Right hindlimb (tissue), 1 donor: ENCODE measurements at places on chromosomes 16 and 17.

DNA sequence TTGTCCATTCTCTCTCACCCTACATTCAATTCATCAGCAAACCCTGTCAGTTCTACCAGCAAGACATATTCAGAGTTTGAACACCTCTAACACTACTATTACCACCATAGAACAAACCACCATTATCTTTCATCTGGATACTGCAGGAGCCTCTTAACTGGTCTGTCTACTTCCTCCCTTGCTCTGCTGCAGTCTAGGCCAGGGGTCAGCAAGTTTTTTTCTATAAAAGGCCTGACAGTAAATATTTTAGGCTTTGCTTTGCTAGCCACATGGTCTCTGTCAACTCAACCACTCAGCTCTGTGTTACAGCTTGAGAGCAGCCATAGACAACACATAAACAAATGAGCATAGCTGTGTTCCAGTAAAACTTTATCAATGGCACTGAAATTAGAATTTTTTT is 13.8 kb downstream of the KCTD19 start:
- no peak for DNase-seq

- DNase-seq = peak; percentile 66
Measured at GRCh38 chr16:84788920-84789391, 30.8 kb upstream of the CRISPLD2 start.

DNA sequence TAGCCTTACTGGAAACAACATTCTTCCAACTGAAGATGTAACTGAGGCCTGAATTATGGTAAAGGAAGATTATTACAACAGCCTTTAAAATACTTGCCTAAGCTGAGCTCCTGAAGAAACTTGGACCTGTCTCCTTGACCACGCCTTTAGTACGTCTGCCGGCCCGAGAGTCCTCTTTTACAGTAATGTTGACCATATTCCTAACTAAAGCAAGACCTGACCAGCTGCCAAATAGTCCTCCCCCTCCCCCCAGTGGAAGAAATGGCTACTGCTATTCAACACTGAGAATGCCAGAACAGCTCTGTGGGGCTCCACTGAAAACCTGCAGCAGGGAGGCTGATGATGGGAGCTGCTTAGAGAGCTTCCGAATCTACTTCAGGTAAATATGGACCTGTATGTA is 12.6 kb upstream of the FOXJ1 start:
- DNase-seq = peak; percentile 51

GRCh38 chr17:67689534-67690177 is 28.1 kb upstream of the NOL11 start:
- DNase-seq = peak; percentile 47

DNA sequence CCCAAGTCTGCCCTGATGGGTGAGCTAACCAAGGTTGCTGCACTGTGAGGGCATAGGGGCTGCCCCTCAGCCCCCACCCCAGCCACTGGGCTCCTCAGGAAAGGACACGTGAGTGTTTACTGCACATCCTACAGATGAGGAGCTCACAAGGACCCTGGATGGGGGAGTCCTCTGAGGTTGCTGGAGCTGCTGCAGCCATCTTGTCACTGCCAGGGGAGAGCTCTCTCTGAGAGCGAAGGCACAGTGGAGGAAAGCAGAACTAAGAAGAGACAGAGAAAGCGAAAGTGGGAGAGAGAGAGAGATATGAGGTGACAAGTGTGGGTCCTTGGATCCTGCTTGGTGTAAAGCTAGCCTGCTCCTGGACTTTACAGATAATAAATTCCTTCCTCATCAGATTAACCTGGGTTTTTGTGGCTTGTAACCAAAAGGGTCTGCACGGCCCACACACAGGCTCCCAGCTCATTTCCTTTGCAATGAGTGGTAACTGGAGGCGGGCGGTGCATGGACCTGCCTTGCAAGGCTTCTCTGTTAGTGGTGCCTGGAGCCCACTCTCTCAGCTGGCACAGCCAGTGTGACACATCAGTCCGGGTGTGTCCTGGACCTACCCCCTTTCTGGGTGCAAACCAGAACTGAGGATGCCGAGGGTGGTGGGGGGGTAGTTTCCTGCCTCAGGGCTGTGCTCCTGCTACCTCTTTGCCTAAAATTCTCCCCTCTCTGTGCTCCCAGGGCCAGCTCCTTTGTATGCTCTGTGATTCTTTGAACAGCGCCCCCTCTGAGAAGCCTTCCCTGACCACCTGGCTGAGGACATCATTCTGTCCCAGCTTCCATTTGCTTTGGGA is 14.2 kb downstream of the SNX20 start:
- no peak for DNase-seq

DNA sequence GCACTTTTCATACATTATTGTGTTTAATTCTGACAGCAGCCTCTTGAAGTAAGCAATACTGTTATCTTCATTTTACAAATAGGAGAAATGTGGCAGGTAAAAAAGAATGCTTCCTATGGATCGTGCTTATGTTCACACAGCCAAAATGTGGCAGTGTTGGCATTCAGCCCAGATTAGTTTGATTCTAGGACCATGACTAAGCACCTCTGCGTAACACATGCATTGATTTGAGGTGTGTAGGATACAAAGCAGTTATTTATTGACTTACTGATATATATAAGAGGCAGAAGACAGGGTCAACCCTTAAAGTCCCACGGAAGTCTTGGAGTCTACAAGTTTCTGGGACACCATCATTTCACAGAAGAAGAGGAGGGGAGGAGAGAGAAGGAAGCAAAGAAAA is 1144.4 kb upstream of the GOT2 start:
- no peak for DNase-seq

- no peak for DNase-seq
Measured at GRCh38 chr16:68774982-68775634, 38.0 kb downstream of the CDH1 start.

DNA sequence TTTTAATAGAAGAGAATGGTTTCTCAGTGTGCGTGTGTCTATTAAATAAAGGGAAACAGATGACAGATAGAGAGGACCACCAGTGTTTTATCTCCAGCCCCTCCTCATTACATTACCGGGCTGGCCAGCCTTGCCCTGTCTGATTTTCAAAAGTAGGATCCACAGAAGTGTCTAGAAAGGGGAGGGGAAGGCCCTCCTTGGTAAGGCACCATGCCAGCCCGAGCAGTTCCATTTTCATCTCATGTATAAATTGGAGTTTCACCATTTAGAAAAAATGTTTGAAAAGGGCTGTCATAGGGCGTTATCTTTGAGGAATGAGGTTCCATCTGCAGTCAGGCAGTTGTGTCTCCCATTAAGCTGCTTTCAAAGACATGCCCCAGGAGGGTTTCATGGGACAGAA is 96.7 kb downstream of the SOCS1 start:
- DNase-seq = no peak

DNA sequence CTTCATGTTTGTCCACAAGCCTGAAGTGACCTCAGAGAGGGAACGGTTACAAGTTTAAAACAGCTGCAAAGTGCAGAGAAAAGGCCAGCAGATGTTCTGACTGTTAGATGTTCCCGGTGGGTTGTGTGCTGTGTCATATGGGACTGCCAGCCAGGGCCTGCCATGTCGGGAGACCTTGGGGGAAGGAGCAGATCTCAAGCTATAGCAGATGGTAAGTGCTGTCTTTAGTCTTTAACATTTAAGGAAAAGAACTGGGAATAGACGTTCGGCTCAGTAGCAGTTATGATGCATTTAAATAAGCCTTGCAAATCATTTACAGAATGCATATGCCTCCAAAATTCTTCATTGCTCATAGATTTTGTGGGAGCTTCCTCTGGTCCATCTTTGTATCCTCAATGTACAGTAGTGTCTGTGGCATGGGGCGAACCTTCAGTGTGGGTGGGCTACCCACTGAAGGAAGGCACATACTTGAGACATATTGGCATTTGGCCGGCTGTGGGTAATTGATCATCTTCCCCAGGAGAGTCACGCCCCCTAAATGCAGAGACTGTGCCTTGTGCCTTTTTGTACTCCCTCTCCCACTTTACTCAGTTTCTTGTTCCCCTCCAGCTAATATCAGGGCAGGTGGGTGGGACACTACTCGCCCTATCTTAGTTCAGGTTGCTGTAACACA is 131.9 kb downstream of the NPIPB5 start:
- DNase-seq = no peak

- DNase-seq = peak; percentile 74
Measured at GRCh38 chr16:57637424-57637823, 9.0 kb downstream of the ADGRG1 start.

DNA sequence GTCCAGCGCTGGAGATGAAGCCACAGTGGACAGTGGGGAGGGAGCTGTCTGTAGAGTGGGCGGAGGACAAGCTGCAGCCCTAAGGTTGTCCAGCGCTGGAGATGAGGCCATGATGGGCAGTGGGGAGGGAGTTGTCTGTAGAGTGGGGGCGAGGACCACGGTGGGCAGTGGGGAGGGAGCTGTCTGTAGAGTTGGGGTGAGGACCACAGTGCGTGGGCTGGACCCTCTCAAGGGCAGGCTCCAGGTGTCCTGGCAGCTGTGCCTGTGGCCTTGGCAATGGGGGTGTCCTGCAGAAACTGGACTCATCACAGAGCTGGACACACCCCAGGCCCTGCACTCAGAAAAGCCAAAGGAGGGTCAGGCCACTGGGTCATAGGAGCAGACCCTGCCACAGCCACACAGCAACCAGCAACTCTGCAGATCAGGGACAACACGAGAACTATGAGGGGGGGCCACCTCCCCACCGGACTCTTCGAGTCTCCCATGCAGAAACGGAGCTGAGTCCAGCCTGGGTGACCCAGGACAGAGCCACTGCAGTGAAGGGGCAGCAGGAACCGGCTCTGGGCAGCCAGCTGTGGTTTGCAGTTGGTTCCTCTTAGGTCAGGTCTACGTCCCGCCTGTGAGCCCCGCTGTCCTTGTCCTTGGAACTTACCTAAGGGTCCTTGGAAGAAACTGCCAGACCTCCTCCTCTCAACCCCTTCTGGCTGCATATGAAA is 33.4 kb upstream of the CBFA2T3 start:
- DNase-seq = no peak

DNA sequence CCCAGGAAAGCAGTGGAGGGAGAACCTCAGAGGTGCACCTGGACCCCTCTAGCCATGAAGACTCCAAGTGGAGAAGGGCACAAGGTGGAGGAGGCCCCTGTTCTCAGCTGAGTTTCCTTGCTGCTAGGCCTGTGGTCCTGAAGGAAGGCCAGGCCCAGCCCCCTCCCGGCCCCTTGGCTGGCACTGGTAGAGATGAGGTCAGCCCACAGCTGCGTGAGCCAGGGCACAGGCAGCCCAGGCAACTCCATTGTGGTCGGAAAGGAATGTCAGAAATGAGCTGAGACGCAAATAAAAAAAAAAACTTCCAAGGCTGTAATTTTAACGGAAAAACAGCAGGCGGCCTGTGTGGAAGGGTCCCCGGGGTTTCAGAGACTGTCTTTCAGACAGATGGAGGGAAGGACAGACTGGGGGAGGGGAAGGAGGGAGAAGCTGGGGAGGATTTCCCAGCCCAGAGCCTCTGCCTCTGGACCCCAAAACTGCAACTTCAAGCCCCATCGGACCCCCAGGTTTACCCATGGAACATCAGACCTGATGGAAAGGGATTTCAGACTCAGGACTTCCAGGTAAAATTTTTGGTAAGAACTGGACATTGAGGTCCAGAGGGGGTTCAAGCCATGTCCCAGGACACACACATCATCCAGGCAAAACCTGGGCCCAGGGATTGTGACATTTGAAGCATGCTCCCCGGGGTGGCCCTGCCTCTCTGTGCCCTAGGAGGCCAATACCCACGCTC is 25.6 kb upstream of the MRPS23 start:
- peak; percentile 97 for DNase-seq

DNA sequence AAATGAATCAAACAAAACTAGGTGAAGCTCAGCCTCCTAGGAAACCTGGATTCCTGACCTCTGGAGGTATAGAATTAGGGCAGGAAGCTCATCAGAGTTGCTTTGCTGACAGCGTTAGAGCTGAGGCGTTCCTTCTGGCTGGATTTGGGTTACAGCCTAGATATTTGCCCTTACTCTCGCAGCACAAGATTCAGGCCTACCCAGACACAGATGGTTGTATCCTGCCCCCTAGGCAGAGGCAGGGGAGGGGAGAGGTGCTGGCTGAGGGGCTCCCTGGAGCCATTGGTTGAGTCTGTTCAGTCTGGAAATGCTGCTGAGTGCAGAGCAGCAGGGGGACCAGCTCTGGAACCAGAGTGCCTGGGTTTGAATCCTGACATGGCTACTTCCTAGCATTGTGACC is 78.4 kb downstream of the MPRIP start:
- no peak for DNase-seq

DNA sequence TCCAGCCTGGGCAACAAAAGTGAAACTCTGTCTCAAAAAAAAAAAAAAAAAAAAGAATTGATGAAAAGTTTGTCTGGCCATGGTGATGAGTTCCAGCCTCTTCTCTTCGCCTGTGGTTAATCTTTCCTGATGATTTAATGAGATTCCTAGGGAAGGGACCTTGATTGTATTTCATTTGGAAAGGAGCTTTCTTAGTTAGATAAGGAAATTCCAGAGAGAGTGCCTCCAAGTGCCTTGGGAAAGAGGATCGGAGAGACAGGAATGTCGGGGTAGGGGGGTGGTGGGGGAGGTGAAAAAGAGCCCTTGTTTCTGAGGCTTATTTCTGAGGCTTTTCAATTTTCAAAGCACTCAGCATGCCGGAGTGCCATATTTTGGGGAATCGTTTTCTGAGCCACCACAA is 93.2 kb upstream of the SIAH1 start:
- no peak for DNase-seq

- DNase-seq = peak; percentile 36
Measured at GRCh38 chr17:50180620-50181019, 14.8 kb downstream of the SGCA start.

GRCh38 chr17:49783071-49783715 is 5.3 kb upstream of the KAT7 start:
- DNase-seq = peak; percentile 25

GRCh38 chr17:2484876-2485275 is 26.8 kb downstream of the METTL16 start:
- DNase-seq = no peak

DNA sequence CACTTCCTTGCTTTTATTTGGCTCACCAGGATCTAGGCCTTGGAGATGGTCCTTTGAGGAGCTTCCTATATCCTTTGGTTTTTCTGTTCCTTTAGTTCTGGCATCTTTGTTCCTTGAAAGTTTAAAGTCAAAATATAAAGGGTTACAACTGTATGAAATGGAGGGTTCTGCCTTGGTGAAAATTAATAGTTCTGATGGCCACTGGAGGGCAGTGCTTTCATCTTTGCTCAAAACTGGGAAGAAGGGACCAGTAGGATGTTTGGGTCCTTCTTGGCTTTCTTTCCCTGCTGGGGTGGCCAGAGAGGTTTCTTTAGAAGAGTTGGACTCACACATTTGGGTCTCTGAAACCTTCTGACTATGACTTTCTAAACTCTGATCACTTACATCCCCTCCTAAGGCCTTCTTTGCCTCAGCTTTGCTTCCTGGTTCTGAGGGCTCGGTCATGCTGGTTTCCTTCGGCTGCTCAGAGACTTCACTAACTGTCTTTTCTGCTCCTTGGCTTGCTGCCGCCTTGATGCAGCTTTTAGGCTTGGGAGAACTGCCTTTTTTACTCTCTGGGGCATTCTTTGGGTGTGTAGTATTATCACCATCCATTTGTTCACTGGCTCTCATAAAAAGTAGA is 10.9 kb upstream of the ITGA2B start:
- DNase-seq = no peak
